Activated CD8-positive, alpha-beta memory T cell treated with anti-CD3 and anti-CD28 coated beads for 24 hours (primary cell): ENCODE measurements at places on chromosomes 7 and 10.

GRCh38 chr10:133207041-133207600, 22.9 kb upstream of the UTF1 start:
- no peak for DNase-seq

DNA sequence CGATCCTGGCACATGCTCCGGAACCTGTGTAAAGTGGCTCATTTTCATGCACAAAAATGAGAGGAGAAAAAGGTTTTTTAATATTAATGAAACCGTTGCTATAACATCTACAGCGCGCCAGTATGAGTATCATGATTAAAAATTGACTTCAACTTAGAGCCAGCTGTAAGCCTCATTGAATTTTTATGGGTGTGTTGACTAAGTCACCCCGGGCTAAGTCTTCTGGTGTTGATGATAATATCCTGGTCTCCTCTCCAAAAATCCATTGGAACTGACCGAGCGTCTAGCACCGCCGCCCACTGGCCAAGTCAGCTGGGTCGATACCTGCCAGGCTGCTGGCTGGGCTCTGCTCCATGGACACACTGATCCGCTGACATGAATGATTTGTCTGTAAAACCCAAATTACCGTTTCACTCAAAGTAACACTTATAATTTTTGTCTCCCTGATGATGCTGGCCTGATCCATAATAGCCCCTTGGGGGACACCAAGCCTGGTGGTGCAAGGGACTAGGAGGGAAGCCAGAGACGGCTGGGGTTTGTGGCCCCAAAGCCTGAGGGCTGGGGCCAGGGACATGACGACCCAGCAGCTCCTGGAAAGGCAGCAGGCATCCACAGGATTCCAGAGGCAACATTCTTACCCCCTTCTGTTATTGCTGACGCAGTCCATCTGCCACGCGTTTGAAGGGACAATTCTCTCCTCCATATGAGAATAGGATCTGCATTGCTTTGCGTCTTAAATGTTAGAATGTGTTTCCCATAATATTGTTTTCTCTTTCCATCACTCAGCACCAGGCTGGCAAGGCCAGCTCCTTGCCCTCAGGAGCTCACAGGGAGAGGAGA, 131.0 kb upstream of the PPP2R2D start:
- DNase-seq = no peak

- no peak for DNase-seq
These were observed 31.0 kb upstream of the NUB1 start for GRCh38 chr7:151310578-151310977.

DNA sequence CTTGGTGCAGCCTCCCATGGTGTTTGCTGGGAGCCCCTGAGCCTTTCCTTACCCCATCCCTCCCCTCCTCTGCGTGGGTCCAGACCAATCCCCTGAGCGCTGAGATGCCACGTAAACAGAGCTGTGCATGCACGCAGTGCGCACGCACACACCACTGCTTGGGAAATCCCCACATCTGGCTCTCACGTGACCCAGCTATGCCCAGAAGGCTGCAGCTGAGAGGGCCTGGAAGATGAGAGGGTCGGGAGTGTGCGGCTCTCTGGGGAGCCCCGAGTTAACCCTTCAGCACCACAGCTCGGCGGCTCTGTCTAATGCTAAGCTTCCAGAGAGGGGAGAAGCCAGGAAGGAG, 177.2 kb downstream of the SH3PXD2A start:
- DNase-seq = peak; percentile 88

DNA sequence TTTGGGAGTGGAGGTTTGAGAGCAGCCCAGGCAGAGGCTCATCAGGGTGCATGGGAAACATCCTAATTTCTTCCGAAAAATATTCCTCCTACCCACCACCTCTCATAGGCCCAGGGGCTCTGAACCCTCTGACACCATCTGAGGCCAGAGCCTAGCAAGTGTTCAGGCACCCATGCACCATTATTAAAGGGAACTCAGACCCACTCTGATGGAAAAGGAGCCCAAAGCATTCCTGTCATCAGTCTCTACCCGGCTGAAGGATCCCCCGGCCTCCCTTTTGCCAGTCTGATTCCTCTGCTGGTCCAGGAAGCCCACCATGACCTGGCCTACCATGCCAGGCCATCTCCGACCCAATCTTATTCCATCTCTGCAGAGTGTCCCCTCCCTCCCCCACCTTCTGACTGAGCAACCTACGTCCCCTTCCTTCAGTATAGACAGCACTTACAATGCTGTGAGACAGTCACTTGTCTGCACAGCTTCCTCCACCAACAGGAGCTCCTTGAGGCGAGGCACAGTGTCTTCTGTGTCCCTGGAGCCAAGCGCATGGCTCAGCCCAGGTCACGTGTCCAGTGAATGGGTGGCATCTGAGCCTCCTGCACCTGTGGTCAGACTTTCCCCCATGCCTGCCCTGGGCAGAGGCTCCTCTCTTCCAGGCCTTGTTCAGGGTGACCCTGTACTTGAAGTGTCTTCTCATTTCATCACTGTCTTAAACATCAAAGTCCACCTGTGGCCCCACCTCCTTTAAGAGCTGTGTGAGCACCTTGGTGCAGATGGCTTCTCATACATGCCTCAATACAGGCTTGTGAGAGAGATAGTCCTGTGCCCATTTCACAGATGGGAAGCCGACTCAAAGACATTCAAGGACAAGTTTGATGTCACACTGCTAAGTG, 889 bp upstream of the GPR15LG start:
- DNase-seq = peak; percentile 44

DNA sequence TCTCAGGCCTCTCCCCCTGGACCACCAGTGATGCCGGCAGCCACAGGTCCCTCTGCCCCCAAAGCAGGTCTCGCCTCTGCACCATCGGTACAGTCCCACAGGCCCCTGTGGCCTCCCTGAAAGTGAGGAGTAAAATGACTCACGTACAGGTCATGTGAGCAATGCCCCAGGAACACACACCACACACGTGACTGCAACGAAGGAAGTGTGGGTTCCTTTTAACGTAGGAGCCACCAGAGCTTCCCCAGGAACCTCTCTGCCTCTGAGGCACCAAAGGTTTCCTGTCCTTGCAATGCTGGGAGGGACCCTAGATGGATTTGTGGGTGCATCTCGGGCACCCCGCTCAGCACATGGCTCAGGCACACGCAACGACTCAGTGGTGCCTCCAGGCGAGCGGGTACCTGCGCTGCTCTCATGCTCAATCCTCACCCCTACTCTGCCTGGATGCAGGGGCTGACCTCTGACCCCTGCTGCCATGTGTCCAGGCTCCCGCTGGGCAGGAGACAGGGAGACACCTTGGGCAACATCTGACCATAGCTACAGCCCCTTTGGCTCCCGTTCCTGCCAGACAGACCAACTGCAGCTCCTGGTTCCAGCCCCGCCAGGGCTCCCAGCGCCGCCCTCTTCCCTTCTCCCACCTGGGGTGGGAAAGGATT, 120.7 kb downstream of the PRKAG2 start:
- DNase-seq = peak; percentile 81

DNA sequence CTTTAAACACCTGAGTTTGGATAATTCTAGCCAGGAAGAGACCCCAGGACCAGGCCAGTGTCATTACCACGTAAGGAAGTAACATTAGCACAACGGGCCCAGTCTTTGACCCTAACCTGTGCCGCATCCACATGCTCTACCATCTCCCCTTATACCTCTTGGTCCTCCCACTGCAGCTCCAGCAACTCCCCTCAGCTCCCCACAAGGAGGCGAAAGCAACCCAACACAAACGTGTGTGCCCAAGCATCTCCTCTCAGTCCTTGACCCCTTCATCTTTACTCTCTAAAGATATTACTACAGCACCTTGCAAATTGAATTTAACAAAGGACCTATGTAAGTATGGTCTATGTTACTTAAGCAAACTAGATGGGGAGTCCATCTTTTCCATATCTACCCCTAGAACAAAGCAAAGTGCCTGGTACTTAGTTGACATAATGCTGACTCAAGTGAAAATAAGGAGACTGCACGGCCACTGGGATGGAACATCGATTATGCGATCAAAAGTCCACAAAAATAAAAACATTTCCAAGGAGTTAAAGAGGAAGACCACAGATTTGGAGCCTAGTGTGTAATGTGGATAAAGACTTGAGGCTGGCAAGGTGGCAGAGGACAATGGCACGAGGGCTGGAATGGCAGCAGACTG, 147.7 kb downstream of the JAZF1 start:
- no peak for DNase-seq

- no peak for DNase-seq
These were observed 3.9 kb upstream of the FAS start for GRCh38 chr10:88986549-88987242.
